ENCODE measurements at places on chromosomes 7 and 10.

DNA sequence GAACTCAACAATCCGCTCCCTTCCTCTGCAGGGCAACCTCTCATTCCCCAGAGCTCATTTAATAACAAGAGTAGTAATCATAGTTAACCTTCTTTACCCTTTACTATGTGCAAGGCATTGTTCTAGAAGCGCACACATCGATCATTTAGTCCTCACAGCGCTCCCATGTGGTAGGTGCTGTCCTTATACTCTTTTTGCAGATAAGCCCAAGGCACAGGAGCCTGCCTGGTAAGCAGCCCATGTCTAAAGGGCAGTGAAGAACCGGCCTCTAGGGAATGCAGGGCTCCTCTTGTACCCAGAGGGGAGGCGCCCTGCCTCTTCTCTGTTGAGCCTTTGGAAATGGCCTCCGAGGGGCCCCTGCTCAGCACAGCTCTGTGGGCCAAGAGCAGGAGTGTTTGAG is 14.3 kb downstream of the CHST3 start:
- DNase-seq: no peak

DNA sequence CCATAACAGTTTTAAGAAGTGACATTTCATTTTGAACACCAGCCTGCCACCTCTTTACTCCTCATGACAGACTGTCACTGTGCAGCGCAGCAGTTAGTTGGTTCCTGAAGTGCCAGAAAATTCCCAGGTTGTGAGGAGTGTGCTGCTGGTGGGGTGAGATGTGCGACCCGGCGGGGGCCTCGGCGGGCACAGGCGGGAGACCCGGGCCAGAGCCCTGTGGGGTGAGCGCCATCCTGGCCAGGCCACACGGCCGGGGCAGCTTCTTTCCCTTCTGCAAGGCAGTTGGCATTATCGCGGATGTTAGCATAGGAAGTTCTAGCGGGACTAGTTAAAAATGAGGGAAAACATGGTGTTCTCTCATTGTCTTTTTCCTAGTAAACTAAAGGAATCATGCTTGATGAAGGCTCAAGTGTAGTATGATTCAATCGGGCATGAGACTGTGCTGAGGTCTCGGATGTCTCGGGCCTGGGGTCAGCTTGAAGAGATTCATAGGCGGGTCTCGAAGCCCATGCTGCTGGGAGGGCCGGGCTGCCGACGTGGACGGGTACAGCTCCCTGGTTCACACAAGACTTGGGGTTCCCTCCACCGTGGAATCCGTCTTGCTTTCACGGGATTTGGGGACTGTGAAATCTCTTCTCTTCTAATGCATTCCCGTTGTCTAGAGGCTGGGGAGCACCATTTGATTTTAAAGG is 56.1 kb downstream of the MGMT start:
- DNase-seq: no peak

DNA sequence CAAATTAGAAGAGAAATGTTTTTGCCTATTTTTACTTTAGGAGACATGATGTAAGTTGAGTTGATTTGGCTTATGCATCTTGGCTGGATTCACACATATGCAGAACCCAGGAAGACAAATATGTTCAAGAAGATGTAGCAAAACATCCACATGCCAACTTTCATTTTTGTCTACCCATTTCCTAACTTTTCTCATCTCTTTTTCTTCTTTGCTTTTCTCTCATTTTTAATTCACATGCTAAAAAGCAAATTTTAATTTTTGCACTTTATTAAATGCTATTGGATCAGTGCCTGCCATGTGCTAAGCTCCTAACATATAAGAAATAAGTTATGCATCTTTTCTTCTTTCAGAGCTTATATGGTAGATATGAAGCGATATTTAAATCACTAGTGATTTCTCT is 143.7 kb upstream of the GRM3 start:
- no peak for DNase-seq

DNA sequence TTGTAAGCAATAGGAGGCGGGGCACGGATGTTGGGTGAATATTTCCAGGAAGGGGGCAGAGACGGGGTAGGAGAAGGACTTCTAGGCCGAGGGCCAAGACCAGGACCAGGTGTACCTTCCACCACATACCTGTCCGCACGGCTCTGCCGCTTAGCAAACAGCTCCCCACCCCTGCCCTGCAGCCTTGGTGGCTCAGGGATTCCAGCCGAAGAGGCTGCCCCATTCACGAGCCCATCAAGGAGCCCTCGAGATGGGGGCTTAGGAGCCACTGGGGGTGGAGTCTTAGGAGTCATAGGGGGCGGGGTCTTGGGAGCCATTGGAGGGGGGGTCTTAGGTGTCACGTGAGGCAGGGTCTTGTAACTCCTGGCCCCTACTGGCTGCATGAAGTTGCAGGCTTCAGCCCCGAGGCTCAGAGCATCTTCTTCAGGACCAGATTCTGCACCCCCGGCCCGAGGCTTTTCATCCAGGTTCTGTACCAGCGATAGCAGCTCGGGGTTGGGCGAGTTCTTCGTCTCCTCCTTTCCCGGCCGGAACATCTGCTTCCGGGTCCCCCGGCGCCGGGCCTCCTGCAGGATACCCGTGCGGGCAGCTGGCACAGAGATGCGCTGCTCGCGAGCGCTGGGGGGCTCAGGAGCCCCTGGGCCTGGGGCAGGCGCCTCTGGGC is 6.1 kb upstream of the MYOZ1 start:
- DNase-seq: peak; percentile 13

DNA sequence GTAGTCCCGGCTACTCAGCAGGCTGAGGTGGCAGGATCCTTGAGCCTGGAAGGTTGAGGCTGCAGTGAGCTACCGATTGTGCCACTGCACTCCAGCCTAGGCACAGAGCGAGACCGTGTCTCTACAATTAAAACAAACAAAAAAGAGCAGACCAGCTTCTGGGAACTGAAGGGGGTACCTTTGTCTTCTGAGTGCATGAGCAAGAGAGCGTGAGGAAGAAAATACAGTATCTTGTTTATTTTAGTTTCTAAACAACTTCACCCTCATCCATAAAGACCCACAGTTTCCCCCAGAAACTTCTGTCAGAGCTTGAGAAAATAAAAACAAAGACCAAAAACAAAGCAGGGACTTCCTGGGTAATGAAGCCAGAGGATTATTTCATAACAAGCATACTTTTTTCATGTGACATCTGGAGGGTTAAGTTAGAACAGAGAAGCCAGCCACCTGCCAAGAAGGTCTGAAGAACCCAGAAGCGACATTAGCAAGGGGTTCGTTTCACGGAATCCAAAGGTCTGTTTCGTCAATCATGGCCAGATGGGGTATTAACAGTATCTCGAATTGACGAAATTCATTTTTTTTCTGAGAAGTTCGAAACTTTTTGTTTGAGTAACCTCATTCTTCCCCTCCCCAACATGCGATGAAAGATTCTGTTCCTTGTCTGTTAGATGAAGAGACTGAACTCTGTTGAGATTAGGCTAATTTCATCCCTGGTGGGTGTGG is 10.2 kb upstream of the IL2RA start:
- no peak for DNase-seq

GRCh38 chr10:107118866-107119265 is 45.6 kb downstream of the SORCS1 start:
- no peak for DNase-seq

- DNase-seq: no peak
Measured at GRCh38 chr7:1123715-1124114, 35.8 kb downstream of the GPER1 start.

DNA sequence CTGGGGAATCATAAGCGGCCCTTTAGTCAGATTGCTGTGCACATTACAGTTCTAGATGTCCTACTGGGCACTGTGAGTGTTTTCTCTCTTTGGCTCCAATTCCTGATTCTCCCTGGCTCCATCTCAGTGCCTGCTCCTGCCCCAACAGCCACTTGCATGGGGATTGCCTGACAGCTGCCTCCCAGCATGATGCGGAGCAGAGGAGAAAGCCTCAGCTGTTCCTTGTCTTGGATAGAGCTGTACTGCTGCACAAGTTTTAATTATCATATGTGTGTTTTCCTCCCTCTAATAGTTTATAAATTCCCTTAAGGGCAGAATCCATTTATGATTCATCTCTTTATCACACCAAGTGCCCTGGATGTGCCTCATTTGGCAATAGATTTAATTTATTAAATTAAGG is 285.8 kb upstream of the COBL start:
- DNase-seq: no peak

GRCh38 chr7:104111271-104111670 is 96.5 kb downstream of the ORC5 start:
- DNase-seq: no peak

DNA sequence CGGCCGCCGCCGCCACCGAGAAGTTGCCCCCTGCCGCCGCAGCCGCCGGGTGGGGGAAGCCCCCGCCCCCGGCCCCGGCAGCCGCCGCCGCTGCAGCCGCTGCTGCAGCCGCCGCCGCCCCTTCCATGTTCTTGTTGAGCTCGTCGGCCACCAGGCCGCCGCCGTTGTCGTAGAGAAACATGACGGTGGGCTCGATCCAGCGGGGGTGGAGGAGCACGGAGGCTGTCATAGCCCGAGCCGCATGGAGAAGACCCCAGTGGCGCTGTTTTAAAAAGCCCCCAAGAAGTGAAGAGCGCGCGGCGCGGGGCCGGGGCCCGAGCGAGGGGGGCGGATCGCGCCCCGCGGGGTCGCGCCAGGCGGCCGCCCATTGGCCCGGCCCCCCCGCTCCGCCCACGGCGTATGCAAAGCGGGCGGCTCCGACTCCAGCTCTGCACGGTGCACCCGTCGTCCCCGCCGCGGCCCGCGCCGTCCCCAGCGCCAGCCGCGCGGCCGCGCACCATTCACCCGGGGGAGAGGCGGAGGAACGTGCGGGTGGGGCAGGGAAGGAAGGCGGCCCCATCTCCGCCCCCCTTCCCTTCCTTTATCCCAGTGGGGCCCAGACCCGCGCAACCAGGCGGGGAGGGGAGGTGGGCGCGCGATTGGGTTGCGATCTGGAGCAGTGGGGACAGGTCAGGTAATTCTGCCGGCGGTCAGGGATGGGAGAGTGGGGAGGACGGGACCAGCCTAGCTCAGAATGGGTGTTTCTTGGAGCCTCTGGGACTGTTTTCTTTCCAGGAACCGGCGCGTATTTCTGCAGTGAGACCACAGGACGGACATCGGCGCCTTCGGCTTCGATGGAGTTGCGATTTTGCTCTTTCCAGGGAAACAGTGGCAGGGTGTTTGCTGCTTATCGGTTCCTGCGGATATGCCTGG is at the start of gene HOXA13:
TSS of gene HOXA13 (minus strand) at position 243 of the 912 bp plus-strand sequence. CDS start at position 229, 14 bp downstream.
- DNase-seq: no peak

DNA sequence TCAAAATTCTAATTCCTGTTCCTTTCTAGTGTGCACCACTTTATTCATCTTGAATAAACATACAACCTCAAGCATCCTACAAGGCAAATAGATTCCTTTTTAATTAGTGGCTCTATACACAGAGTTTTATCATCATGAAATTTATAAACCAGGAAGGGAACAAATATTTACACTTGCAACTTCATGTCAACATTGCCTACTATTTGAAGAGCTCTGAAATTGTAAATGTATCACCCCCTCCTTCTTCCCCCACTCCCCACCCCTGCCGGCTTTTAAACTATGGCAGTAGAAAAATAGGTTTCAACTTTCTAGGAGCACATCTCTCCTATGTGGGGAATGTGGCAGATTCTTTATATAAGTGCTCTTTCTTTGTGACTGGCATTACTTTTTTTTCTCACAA is 49.6 kb downstream of the KAT6B start:
- no peak for DNase-seq

DNA sequence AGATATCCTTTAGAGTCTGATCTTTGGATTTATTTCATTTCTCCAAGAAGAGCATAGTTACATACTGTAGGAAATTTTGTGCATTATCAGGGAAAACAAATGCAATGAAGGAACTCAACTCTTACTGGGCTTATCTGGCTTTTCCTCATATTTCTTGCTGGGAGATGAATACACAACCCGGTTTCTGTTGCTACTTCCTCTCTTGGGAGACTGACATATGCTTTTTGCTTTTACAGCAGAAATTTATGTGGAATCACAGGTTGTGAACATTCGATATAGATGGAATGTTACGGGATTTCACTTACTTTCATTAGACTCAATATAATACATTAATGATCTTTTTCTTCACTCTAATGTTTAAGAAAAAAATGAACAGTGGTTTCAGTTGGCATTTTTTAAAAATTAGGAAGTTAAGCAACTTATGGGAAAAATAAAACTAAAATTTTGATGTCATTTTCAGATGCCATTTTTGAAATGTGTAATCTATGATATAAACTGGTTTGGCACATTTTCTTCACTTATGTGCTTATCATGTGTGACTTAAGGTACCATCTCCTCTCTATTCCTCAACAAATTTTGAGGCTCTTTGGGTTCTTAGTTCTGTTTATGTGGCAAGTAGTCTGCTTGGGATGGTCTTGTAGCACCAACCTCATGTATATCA is 7.1 kb downstream of the SND1 start:
- no peak for DNase-seq

DNA sequence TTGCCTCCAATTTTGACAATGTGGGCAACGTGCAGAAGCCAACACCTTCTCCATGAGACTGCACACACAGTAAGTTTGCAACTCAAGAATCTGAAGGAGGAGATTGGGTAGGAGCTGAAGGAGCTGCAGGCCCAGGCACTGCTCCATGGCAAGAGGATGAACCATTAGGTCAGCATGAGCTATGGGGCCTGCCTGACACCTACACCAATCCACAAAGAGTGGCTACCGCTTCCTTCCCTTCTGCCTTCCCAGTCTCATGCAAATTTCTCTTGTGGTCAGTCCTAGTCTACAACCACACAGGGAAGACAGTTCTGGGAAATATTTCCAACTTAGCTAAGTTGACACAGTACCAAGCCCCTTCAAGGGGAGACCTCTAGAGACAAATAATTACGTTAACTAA is 142.0 kb upstream of the ADO start:
- no peak for DNase-seq

DNA sequence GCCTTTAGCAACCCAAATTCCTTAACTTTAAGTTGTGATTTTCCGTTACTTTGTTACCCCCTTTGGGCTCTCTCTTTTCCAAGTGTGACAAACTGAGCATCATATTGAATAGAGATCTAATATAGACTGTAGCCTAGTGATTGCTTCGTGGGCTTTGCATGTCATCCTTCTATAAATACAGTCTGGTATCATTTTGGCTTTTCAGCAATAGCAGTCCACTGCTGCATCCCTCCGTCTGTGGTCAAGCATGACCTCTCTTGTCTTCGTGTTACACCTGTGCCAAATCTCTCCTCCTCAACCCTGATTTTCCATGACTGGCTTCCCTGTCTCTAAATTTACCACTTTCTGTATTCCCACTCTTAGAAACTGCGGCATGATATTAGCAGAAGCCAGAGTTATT is 53.8 kb upstream of the AGK start:
- DNase-seq: no peak

DNA sequence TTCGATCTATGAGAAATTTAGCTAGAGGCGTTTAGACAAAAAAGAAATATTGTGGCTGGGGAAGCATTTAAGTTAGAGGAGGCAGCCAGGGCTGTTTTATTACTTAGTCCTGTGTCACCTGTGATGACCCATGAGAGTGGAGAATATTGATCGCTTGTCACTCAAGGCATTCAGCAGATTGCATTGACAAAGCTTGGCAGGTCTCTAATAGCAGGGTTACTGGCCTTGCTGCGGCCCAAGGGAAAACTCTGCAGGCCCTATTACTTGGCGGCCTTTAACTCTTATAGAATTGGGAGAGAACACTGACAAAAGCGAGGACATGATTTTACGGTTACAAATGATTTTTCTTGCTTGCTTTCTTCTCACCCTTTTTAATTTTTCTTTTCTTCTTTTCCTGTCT is 473.5 kb downstream of the AUTS2 start:
- DNase-seq: no peak

- DNase-seq: no peak
Measured at GRCh38 chr7:83455612-83456011, 193.3 kb downstream of the SEMA3E start.

GRCh38 chr10:123582084-123582989 is 83.8 kb upstream of the GPR26 start:
- peak; percentile 15 for DNase-seq
